IPS DF 19.7 (cell line): ENCODE measurements at places on chromosomes 6 and 20.

GRCh38 chr6:113969888-113970804 is 802 bp downstream of the HDAC2 start:
- DNase-seq = peak; percentile 42

DNA sequence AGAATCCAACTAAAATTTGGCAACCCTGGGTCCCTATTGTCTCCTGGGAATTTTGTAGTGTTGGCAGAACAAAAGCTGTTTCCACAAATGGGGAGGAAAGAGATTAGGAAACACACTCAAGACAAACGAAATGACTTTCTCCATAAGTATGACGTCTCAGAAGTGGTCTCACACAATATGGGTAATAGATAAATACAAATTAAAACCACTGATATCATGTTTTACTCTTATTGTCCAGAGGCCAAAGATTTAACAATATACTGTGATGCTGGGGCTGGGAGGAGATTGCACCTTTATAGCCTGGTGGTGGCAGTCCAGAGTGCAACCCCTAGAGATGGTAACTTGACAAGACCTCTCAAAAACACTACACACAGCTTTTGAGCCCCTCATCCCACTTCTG is 18.6 kb downstream of the FKBP1A start:
- DNase-seq = no peak

DNA sequence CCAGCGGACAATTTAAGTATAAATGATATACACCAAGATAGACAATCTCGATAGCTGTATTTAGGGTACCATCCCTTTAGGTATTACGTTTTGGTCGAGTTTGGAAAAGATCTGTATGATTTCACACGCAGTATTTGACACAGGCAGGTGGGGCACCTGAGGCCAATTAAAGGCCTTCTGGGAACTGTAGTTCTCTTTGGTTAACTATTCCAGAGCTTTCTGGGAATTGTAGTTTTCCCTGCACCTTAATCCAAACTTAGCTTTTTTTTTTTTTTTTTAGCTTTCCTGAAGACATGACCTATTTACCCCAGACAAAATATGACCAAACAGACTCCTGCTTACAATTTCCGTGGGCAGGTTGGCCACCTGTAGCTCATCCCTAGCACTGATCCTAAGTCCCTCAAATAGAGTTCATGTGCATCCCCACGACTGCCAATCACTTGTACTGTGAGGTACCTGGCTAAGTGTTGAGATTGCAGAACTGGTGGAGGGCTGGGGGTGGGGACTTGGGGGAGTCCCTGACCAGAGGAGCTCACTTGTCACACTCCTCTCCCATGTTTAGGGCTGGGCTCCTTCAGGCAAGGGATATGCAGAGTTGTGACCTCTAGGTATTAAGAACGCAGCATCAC is 999 bp upstream of the EHMT2 start:
- DNase-seq = no peak

DNA sequence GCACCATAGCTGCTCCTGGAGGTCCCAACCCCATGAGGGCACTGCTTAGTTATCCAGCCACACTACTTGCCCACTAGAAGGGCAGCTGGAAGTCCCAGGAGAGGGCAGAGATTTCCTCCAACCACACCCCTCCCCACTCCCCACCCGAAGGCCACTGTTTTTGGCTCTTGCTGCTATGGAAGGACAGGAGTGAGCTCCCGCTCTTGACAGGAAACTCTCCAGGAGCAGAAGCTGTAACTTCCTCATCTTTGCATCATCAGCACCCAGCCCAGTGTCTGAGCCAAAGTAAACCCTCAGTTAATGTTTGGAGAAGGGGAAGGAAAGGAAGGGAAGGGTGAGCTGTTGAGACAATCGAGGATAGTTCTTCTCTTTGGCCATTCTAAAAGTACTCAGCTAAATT is 120.7 kb downstream of the MTFR2 start:
- DNase-seq = no peak

GRCh38 chr6:70270287-70271005 is 32.4 kb downstream of the COL9A1 start:
- no peak for DNase-seq

- peak; percentile 45 for DNase-seq
Observed at GRCh38 chr20:7113577-7114466, 346.3 kb downstream of the BMP2 start.

- no peak for DNase-seq
Observed at GRCh38 chr20:45945678-45946148, 11.2 kb downstream of the PCIF1 start.

DNA sequence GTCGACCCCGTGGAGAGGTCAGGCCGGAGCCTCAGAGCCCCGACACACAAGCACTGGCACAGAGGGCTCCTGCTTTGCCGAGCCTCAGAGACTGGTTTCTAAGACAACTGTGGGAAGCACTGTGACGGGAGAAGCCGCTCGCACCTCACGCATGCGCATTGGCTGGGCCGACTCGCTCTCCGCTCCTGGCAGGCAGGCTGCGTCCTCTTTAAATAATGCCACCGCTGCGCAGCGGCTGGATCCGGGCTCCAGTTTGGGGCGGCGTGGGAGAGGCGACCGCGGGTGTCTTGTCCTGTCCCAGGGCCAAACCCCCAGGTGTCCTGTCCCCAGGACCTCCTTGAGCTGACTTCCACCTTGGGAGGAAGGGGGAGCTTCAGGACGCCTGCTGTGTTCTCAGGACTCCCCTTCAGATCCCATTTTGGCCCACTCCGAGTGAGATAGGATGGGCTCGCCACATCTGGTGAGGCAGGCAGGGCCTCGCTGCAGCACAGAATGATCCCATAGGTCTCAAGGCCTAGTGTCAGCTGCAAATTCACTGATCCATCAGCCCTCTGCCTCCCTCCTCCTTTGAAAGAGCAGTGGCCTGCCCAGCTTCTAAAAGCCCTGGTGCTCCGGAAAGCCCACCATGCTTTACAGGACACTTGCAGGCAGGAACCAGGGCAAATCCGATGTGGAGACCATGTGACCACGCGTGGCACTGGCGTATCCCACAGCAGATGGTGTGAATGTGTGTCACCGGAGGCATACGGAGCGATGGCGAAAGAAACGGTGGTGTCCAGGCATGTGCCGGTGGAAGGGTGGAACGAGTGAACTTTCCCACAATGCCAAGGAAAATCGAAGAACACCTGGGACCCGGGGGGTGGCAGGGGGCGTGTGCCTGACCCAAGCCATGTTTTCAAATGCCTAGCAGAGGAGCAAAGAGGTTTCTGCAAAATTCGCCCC is 169.3 kb upstream of the ZNF337 start:
- DNase-seq = no peak

- no peak for DNase-seq
Observed at GRCh38 chr20:34251619-34252018, 10.4 kb downstream of the ASIP start.

DNA sequence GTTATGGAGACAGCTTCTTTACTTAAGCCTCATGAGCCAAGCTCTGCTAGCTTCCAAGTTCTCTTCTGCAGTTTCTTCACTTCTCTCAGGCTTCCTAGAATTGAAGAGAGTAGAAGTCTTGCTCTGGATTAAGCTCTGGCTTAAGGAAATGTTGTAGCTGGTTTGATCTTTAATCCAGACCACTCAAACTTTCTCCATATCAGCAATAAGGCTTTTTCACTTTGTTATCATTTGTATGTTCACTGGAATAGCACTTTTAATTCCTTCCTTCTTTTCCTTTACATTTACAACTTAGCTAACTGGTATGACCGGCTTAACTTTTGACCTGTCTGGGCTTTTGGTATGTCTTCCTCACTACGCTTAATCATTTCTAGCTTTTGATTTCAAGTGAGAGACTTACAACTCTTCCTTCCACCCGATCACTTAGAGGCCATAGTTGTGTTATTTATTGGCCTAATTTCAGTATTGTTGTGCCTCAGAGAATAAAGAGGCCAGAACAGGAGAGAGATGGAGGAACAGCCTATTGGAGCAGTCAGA is 236.6 kb upstream of the BMP2 start:
- DNase-seq = no peak

DNA sequence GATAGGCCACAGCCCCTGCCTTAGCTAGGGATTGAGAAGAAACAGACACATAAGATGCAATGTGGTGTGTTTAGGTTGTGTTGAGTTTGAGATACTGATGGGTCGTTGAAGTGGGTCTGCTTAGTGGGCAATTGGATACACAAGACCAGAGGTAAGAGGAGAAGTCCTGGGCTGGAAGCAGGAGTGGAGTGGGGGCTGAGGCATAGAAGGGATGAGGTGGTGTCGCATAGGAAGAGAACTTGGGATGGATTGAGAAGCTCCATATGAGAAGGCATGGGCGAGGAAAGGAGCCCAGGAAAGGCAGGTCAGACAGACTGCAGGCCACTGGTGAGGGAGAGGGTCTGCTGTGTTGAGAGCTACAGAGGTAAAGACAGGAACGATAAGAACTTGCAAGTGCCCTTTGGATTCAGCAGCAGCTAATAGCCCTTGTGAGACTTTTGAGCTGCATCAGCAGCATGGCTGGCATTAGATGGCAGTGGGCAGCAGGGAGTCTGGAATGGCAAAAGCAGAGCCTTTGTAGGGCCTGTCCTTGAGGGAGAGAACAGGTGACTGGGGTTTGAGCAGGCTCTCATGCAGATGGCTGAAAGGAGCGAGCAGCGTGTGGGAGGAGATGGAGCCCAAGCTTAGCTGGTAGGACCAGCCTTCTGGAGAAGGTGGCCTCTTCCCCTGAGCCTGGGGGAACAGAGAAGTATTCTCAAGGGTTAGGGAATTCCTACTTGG is 33.2 kb downstream of the PLCG1 start:
- DNase-seq = no peak

- DNase-seq = no peak
Observed at GRCh38 chr6:149335924-149336608, 18.6 kb downstream of the TAB2 start.

DNA sequence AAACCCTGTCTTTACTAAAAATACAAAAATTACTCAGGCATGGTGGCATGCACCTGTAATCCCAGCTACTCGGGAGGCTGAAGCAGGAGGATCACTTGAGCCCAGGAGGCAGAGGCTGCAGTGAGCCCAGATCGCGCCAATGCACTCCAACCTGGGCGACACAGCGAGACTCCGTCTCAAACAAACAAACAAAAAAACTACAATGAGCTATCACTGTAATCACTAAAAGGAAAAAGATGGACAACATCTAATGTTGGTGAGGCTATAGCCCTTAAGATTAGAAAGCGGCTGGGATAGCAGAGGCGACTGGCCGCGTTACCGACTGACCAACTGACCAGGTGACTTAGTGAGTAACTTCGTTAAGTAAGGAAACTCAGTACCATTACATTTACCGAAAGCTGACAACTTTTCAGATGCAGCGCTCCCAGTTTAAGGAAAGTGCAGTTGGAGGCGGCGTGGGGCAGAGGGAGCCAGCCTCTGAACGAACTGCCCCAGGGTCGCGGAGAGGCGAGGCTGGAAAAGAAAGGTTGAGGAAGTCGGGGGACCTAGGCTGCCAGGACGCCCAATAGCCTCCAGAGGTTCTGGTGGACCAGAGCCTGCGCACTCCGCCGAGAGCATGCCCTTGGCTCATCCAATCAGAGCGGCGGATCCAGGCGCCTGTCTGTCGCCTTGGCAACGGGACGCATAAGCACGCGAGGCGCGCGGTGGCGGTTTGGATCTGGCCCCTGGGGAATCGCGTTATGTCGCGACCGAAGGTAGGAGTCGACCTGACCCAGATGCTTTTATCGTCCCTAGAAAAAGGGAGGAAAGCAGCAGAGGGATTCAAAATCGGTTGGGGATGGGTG is 8.9 kb downstream of the TTLL9 start:
- peak; percentile 91 for DNase-seq

DNA sequence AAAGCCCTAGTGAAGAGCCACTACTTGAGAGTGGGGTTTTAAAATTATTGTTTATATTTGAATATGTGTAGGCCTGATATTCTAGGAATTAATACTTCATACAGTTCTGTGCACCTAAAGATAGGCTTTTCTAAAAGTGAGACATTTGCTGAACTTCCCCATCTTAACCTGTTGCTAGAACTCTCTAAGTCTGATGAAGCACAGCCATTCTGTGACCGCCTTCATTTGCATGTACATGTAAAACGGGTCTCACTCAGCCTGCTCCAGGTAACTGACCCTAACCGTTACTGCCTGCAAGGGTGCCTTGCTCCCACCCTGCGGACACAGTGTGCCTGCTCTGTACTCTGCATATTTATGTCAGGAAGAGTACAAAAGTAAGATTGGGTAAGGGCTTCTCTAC is 44.3 kb upstream of the IRF4 start:
- DNase-seq = no peak

GRCh38 chr20:62030834-62031434 is 34.7 kb downstream of the TAF4 start:
- no peak for DNase-seq

- DNase-seq = no peak
Observed at GRCh38 chr6:38603966-38604365, 35.8 kb downstream of the BTBD9 start.
